ENCODE measurements at places on chromosomes 13 and 19.

- no peak for DNase-seq
Measured at GRCh38 chr19:55384131-55384919, at the start of gene TMEM238. TSS of gene TMEM238 (minus strand) at chr19:55384292. CDS start at chr19:55384259, 33 bp downstream.

DNA sequence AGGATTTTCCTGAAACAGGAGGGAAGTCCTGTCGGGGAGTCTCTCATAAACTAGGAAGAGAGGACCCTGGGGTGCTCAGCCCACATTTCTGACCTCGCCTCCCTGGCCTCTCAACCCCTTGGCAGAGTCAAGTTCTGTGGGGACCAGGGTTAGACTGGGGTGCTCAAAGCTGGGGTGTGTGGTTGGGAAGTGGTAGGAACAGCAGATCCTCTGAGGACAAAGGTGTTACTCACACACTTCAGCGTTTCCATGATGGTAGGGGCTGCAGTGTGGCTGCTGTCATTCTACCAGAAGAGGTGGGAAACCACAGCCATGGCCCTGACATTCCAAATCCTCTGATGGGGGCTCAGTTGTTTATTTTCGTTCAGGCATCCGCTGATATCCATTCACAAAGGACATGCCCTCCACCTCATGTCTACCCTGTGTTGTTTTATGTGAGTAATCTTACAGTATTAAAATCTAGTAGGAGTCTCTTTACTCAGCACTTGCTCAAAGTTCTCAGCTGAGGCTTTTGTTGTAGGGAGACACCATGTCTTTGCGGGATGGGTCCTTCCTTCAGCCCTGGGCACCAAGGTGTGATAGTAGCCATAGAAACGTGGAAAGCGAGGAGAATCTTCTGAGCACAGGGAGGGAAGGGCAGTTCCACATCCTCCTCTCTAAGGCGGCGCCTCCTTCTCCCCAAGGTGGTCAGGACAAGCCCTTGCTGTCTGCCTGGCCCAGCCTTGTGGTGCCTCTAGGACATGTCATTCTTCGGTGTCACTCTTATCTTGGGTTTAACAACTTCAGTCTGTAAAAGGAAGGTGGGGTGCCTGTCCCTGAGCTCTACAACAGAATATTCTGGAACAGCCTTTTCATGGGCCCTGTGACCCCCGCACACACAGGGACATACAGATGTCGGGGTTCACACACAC lies 1.5 kb downstream of the KIR2DL3 start:
- no peak for DNase-seq

DNA sequence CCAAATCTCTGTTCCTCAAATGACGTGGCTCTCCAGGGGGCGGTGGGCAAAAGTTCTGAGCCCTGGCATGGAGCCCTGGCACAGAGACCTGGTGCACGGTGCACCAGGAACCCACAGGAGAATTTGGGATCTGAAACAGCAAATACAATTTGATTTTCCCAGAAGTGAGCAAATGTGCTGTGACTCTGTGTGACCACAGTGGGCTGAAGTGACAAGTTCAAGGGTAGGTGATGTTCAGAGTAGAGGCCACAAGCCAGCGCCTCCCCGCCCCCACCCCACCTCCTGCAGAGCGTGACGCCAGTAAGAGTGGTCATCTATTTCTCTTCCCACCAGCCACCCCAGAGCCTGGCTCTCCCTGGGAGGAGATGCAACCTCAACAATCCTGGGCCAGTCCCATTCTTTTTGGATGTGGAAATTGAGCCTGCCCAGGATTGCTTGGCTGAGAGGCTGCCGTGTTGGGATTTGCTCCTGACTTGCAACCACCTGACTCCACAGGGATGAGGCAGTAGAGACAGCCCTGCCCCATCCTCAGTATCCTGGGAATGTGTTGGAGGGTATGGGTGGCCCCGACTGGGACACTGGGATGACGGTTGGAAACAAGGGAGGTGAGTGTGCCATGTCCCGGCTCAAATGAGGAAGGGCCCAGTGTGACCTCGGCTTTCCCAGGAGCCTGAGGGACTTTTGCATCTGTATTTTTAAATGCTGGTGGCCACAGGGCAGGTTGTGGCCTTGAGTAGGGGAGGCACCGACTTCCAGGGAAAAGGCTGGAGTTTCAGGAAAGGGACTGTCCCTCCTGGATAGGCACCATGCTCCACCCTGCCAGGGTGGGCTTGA lies 11.1 kb upstream of the BCL3 start:
- DNase-seq, result no peak

GRCh38 chr19:14061081-14061749 lies 661 bp downstream of the PALM3 start:
- no peak for DNase-seq

DNA sequence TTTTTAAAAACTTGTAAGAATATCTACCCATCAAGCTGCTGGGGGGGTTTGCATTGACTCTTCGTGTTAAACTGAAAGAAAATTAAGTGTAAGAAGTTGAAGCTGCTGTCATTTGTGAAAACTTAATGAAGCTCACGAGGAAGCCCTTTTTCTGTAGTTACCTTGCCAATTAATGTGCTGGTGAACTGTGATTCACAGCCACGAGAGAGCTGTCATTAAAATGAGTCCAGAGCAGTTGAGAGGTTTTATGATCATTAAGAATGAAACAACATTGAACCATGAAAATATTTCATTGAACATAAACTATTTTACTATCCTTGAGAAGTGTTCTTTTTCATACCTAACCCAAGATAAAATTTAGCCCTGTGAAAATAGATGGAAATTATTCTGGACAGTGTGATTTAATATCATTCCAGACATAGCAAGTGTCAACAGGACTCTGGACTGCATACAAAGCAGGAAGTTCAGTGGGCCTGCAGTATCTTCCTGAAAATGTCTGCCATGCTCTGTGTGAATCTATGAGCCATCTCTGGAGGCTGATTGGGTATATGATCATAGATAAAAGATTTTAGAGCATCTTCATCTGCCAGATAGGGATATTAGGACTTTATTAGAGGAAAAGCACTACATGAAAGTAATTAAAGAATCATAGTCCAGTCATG lies 53.8 kb downstream of the DPY19L3 start:
- no peak for DNase-seq

DNA sequence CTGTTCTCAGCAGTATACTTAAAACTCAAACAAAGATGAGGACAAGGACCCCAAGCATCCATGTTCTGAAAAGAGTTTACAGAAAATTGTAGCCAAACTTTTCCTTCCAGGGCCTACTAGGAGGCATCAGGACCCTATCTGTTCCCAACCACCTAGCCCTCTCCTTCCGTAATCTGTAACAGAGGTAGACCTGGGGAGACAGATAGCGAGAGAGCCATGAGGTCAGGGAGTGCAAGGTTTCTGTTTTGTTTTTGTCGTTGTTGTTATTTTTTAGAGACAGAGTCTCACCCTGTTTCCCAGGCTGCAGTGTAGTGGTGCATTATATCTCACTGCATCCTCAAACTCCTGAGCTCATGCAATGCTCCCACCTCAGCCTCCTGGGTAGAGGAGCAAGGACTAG lies 83.9 kb upstream of the POSTN start:
- no peak for DNase-seq

GRCh38 chr19:39795001-39795400 lies 16.3 kb downstream of the LEUTX start:
- DNase-seq, result no peak

- no peak for DNase-seq
Measured at GRCh38 chr19:4519521-4520277, 1.4 kb upstream of the PLIN4 start.

DNA sequence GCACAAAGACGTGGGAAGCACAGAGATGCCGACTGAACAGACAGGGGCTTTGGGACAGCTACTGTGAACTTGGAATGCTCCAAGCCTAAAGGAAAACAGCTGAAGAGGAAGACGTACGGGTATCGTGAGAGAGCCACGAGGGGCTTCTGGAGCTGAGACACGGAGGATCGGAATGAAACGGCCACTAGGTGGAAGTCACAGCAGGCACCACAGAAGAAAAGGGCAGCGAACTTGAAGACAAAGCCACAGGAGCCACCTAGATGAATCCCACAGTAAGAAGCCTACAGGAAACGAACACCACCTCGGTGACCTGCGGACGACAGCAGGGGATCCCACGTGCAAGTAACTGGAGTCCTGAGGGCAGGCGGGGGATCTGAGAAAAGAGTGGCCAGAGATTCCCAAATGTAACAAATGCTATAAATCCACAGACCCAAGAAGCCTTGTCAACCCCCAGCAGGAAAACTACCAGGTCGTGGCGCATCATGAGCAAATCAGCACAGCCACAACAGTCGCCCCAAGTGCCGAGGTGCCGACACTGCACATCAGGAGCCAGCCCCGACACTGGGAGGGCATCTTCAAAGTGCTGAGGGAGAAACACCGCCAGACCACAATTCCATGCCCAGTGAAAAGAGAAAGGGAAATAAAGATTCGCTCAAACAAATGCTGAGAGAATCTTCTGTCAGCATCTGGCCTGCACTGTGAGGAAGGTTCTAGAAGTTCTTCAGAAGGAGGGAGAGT lies 39.3 kb upstream of the ISYNA1 start:
- no peak for DNase-seq

DNA sequence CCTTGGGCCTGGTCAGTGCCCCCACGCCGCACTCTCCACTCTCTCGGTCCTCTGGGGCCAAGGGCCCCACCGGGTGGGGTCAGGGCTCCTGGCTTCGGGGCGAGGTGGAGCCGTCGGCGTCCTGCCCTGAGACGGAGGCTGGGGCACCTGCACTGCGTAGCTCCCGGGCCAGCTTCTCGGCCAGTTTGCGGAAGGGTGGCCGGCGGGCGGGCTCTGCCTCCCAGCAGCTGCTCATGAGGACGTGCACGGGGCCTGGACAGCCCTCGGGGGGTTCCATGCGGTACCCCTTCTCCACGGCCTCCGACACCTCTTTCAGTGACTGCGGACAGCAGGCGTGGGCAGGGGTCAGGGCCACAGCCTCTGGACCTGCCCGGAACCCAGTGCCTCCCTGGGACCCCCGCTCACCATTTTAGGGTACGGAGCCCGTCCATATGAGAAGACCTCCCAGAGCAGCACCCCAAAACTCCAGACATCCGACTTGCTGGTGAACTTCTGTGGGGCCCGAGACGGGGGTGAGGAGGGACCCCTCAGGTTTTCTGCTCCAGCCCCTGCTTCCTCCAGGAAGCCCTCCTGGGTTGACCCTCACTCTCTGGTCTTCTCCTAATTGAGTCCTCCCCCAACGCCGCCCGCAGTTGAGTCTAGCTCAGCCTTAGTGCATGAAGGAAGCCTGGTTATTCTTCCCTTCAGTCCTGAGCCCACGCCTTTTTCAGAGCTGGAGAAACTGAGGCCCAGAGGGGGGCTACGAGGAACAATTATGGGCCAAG lies 6.3 kb upstream of the RAX2 start:
- no peak for DNase-seq

GRCh38 chr19:29840066-29840950 lies 28.5 kb downstream of the CCNE1 start:
- DNase-seq, result no peak

Measured in activated CD8-positive, alpha-beta memory T cell treated with anti-CD3 and anti-CD28 coated beads for 1 hour (primary cell).